Activated CD8-positive, alpha-beta memory T cell treated with anti-CD3 and anti-CD28 coated beads for 1 hour (primary cell): ENCODE measurements at places on chromosomes 2 and 18.

GRCh38 chr2:10389573-10389972, 58.6 kb downstream of the ODC1 start:
- DNase-seq: no peak

DNA sequence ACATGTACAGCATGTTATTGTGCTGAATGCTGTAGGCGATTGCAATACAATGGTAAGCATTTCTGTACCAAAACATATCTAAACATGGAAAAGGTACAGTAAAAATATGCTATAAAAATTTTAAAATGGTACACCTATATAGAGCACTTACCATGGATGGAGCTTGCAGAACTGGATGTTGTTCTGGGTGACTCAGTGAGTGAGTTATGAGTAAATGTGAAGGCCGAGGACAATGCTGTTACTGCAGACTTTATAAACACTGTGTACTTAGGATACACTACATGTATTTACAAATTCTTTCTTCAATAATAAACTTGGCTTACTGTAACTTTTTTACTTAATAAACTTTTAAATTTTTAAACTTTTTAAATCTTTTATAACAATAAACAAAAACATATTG, 473.4 kb upstream of the UBE2E3 start:
- DNase-seq: no peak

DNA sequence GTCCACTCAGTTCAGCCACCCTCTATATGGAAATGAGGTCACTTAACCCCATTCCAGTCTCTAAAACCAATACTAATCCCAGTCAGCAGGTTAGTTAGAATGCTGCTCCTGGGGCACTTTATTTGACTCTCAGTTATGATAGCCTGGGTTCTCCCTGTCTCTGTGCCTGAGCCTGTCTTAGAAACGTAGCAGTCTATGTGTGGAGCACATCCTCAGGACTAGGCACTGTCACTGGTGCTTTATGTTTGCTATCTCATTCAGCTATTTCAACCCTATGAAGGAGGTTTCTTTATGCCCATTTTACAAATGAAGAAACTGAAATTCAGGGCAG, 152.5 kb upstream of the PKDCC start:
- DNase-seq: no peak

DNA sequence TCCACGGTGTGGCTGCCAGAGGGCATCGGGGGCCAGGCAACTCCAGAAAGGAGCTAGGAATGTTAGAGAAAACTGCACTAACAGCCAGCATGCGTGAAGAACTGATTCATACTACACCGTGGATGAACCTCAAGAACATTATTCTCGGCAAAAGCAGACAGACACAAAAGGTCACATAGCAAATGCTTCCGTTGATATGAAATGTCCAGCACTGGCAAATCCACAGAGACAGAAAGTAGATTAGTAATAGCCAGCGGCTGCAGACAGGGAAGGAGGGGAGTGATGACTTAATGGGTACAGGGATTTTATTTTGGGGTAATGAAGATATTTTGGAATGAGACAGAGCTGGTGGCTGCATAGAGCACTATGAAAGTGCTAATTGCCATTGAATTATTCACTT, 37.4 kb downstream of the SCTR start:
- DNase-seq: no peak

GRCh38 chr2:201642086-201642578, 1.2 kb downstream of the TMEM237 start:
- DNase-seq: no peak

DNA sequence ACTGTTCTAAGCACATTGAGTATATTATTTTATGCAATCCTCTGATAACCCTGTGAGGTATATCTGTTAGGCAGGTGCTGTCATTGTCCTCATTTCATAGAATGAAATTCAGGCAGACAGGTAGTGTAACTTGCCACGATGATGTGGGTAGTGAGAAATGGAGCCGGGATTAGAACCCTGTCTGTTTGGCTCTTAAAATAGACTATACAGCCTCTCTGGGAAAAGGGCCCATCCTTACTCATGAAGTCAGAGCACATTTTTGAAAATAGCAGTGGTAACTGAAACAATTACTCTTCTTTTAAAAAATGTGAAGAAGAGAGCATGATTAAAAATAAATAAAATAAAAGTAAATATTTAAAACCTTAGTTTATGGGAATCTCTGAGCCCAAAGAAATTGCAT, 23.0 kb downstream of the FAM171B start:
- DNase-seq: no peak

DNA sequence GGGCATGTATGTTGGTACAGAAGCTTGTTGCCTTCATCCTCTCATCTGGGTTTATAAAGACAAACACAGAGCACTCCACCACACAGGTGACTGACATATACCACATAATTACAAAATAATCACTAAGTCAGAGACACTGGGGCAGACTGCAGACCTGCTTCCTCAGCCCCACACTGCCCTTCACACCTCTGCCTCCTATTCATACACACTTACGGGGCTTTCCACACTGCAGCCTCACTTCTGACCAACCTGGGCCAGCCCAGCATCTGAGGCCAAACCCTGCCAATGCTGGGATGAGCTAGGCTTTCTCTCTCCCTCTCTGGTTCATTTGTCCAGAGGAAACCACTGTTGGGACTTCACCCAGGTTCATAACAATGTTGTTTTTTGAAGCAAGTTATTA, 4.5 kb downstream of the EMX1 start:
- no peak for DNase-seq

DNA sequence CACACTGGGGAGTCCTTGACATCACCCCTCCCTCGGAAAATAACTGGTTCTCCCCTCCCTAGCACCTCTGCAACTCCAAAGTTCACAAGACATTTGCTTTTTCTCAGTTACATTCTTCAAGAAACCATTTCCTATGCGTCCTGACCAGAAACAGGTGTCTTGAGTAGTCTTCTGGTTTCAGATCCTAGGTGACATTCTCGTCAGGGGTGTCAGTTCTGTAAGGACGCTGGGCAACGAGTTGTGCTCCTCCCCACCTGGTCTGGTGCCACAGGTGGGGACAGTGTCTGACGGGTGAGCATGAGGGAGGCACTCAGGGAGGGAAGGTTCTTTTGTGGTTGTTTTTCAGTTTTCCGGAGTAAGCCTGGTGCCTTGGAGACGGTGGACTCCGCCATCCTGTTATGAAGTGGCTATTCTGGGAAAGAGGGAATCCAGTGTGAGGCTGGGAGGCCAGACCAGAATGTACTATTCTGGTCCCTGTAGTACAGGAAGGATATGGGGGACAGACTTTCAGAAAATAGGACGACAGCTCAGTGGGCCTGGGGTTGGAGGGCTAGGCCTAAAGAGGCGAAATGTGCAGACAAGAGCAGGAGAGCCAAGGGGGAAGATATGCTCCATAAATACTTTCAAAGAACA, 50.6 kb downstream of the EPAS1 start:
- DNase-seq: no peak

- DNase-seq: no peak
Measured at GRCh38 chr18:41353777-41354528, 601.1 kb upstream of the PIK3C3 start.

GRCh38 chr2:8134473-8134932, 547.4 kb upstream of the ID2 start:
- DNase-seq: no peak

- DNase-seq: no peak
Measured at GRCh38 chr2:111632661-111633060, 251.3 kb downstream of the ANAPC1 start.

DNA sequence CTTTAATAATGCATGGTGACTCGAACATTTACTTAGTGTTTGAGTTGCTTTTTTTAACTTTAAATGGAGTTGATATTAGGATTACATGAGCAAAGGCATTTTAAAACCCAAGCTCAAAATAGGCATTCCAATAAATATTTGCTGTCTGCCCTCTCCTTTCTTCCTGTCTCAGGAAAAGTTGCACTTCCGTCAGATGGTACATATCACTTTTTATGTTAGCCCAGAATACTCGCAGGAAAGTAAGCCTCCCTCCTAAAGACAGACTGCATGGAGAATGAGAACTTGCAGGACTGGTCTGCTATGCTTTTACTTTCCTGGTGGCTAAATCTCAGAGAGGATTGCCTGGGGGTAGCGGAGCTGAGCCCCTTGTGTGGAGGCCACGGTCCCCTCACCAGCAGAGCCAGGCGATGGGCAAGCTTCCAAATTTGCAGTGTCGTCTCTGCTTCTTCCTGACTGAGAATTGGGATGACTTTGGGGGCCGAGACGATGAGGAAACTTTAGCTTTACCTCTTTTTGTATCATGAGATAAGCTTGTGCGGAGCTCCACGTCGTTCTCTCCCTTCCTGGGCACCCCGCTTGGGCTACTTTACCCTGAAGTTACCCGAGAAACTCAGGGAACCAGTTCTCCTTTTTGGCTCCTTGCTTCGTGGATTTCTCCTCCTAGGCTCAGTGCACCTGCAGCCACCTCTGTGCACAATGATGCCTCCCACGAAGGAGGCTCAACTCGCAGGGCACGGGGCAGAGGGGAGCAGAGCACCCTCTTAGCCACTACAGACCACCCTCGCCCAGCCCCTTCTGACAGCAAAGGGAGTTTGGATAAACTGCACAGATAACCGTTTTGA, 223.3 kb downstream of the SH3RF3 start:
- no peak for DNase-seq

DNA sequence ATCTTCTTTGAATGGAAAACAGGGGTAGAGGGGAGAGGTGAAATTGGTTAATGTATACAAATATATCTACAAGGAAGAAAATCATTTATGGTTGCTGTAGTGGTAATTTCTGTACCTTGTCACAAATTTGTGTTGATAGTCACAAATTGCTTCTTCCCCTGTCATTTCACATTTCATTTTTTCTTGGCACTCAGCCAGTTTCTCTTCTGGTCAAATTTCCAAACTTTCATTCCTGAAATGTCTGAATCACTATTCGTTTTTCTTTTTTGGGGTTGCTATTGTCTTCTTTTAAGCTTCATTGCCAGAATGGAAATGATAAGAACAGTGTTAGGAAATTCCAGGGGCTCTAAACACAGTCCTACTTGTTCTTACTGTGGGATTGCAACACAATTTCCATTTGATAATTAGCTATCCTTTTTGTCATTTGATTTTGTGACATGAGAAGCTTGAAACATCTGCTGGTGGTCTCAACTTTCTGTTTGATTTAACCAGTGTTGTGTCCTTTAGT, 136.0 kb upstream of the GCFC2 start:
- no peak for DNase-seq

GRCh38 chr18:60892855-60893254, 440.4 kb upstream of the CDH20 start:
- DNase-seq: no peak

DNA sequence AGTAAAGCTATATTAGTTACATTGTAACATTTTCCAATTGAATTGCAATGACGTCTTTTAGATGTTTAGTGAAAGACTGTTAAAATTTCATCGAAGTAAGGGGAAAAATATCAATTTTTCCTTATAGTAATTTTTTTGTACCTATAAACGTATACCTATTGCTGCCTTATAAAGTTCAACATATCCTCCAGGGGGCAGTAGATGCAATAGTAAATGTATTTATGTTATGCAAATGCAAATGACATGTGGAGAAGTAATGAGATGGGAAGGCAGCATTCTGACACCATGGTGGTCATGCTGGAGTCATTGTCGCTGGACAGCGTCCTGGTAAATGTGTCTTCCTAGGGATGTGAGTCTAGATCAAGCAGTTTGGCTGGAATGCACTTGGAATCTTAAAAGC, 38.7 kb downstream of the MSTN start:
- no peak for DNase-seq

GRCh38 chr2:84214455-84214854, 244.6 kb downstream of the SUCLG1 start:
- no peak for DNase-seq

GRCh38 chr2:28618221-28619141, 122.6 kb downstream of the PLB1 start:
- DNase-seq: no peak

DNA sequence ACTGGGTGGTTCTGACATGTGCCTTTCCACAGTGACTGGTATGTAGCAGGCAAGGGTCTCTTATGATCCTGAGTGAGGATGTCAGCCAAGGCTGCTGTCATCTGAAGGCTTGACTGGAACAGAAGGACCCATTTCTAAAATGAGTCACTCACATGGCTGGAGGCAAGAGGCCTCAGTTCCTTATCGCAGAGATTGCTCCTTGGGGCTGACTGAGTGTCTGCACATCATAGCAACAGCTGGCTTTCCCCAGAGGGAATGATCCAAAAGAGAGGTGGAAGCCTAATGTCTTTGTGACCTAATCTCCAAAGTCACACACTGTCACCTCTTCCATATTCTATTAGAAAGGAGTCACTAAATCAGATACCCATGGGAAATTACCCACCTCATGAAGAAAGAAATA, 114.0 kb downstream of the NEDD4L start:
- no peak for DNase-seq

GRCh38 chr2:74834792-74835755, 1.1 kb downstream of the HK2 start:
- DNase-seq: no peak

DNA sequence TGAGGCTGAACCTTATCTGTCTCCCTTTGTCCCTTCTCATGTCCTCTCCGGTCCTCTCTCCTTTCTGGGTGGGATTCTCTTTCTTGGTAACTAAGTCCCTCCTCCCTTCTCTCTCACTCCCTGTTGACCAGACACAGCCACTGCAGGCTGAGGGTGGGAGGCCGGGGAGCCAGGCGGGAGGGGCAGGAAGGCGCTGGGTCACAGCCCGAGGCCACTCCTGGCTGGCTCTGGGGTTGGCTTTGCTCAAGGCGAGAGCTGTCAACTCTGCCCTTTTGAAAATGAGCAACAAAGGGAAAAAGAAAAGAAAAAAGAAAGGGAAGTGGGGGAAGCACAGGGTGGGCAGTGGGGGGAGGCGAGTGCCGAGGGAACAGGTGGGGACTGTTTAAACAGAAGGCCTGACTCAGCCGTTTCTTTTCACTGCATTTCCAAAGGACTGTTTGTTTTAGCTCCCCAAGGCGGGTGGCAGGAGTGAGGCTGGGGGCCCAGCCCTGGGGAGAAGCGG, 70.5 kb upstream of the IGFBP5 start:
- no peak for DNase-seq

DNA sequence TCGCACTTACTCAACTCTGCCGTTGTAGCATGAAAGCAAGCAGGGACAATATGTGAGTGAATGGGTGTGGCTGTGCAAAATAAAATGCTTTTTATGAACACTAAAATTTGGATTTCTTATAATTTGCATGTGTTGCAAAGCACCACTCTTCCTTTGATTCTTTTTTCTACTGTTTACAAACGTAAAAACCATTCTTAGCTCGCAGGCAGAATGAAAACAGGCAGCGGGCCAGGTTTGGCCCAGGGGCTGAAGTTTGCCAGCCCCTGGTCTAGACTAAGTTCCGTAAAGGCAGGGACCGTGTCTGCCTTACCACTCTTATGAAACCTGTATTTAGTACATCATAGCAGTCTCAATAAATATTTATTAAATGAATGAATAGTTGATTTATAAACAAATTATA, 83.7 kb upstream of the SPATS2L start:
- DNase-seq: no peak

DNA sequence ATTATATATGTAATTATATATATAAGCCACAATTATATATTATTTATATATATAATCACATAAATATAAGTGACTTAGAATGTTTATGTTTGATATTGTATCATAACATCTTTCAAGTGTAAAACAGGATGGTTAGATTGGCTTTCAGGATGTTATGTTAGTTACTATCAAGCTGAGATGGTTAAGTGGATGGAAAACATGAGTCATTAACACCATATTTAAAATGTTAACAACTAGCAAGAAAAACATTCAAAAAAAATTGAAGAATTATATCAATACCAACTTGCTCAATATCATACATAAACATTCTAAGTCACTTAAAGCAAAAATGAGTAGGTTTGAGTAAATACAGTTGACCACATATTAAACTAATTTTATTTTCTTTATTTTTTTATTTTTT, 21.8 kb upstream of the RAB27B start:
- DNase-seq: no peak
